Activated T-helper 9 cell treated with anti-CD3 and anti-CD28 coated beads, Interleukin-2, amount 50 U/mL, for 16 hours (primary cell): ENCODE measurements at places on chromosomes 2 and 18.

GRCh38 chr2:167769020-167769419 is 478.4 kb downstream of the STK39 start:
- DNase-seq, result no peak

- DNase-seq, result no peak
Observed at GRCh38 chr2:197058777-197059300, 132.3 kb upstream of the PGAP1 start.

GRCh38 chr2:96103761-96104486 is 12.4 kb downstream of the ADRA2B start:
- DNase-seq, result no peak

DNA sequence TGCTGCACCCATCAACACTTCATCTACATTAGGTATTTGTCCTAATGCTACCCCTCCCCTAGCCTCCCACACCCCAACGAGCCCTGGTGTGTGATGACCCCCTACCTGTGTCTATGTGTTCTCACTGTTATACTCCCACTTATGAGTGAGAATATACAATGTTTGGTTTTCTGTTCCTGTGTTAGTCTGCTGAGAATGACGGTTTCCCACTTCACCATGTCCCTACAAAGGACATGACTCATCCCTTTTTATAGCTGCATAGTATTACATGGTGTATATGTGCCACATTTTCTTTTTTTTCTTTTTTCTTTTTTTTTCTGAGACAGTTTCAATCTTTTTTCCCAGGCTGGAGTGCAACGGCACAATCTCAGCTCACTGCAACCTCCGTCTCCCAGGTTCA is 284.1 kb upstream of the CYP26B1 start:
- no peak for DNase-seq

GRCh38 chr2:231923951-231924888 is 2.0 kb downstream of the NPPC start:
- no peak for DNase-seq
